Left cardiac atrium (tissue), 4 donors: ENCODE measurements at places on chromosomes 7 and 10. TPM values are rescaled to one million over a fixed set of nuclear protein-coding genes. Genes with fewer than 3 reads are reported as not detected.

FOXI2 gene
- not detected for total RNA-seq

DNA sequence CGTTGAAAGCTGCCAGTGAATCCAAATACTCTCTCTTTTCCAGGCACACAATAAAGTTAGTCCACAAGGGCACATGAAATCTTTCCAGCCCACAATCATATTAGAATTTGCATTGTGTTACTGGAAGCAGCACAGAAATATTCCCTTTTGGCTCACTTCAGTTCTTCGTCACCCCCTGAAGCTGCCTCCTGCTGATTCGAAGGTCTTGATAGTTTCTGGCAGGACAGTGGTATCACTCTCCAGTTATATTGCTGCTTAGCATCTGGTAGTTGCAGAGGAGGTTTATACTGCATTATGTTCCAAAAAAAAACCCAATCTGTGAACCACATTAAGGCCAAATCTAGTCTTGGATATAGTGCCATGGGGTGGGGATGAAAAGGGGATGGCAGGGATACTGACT lies 253.2 kb downstream of the BICC1 start:
- DNase-seq, result no peak

DNA sequence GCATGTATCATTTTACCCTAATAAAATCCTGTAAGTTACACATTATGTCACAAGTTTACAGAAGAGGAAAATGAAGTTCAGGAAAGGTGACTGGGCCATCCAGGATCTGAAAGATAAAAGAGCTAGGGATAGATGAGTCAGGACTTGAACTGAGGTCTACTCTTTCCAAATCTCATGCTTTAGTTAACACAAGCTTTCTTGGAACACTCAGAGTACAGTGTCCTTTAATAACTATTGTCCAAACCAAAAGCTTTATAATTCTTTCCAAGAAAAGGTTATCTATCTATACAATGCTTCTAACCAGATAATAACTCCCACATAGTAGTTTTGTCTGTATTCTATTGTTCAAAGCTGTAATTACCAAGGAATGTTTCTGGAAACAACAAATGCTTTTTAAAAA lies 164.6 kb downstream of the LRRN3 start:
- no peak for DNase-seq

GRCh38 chr7:91050677-91051076 lies 213.6 kb upstream of the FZD1 start:
- no peak for DNase-seq

DNA sequence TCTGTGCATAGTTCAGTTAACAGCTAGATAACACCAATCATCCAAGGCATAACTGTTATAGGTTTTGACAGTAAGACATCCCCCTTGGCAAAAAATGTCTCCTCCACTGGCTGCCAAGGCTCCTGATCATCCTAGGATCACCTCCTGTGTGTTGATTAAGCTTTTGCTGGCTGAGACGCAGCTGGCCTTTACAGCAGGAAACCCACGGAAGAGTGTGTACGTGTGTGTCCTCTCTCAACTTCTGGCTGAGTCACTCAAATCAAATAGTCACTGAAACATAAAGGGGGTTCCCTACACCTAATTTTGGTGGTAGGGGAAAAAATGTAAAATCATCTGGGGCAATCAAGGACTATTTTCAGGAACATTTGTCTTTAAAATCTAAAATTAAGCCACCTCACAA lies 208.8 kb downstream of the CTNNA3 start:
- DNase-seq, result no peak
